Urinary bladder (tissue), 4 donors: ENCODE measurements at places on chromosomes 5 and 9. TPM values are rescaled to one million over a fixed set of nuclear protein-coding genes. Genes with fewer than 3 reads are reported as not detected.

The CNTFR gene
- 11.5 TPM for polyA plus RNA-seq

The MEIKIN gene
- not detected for polyA plus RNA-seq

- DNase-seq = no peak
Observed at GRCh38 chr5:32909207-32909606, 198.1 kb downstream of the NPR3 start.

The ASS1 gene
- 115 TPM for polyA plus RNA-seq

DNA sequence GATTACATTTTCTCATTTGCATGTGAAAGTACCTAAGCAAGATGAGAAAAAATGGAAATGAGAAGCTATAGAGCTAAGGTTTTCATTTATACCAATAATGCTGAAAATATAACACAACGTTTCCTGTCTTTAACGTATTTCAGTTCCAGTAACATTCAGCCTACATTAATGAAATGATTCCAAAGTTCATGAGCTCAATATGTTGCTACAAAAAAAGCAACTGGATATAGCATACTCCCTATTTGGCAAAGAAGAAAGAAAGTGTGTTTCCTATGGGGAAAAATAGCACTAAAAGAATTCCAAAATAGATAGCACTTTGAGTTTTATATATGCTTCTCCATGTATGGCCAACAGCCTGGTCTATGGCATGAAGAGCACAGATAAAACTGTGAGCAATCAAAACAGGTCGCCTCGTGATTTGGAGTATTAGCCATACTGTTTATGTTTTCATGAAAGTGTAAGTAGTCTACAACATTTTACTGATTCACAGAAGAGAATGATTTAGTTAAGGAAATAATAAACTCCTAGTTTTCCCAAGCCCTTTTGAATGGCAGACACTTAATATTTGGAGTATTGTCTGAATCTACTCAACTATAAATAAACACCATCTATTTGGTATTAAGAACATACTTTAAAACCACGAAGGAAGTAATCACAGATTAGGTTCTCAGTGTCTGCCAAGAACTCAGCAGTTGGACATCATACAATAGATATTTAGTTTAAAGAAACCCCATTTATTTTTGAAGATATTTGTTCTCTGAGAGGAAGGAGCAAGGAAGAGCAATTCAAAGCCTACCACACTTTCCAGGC, 258.7 kb upstream of the RASA1 start:
- no peak for DNase-seq

GRCh38 chr5:175436359-175436758, 7.6 kb downstream of the DRD1 start:
- DNase-seq = no peak

The IL9 gene
- not detected for polyA plus RNA-seq

The BARHL1 gene
- not detected for polyA plus RNA-seq

DNA sequence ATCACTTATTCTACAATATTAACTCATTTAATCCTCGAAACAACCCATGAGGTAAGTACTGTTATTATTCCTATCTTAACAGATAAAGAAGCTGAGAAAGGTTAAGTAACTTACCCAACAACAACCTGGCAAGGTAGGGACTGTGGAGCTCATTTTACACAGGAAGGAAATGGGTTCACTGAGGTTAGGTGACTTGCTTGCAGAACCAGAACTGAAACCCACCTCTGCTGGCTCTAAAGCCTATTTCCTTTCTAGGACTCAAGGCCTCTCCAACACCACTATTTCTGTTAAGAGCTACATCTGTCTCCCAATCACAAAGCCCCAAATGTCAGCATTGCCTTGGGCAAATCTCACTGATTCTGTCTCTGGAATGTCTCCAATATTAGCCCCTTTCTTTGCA, 38.9 kb upstream of the IFNK start:
- DNase-seq = no peak

GRCh38 chr5:177512736-177513380, 3.2 kb upstream of the DOK3 start:
- DNase-seq = no peak

The RMRP gene
- not detected for polyA plus RNA-seq

DNA sequence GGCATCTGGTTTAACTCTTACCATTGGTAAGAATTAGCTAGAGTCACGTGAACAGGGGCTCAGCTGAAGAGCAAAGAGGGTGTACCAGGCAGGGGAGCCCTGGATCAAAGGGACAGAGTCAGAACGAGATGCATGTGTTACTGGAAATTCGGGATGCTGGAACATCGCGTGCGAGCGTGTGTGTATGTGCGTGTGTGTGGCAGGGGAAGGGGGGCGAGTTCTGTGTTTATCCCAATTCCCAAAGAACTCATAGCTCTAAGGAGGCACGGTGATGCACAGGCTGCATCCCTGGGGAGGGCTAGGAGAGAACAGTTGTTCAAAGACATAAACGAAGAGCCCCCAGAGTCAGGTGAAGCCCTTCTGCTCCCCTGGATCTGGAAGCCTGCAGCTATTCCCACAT, 353.3 kb downstream of the GADD45G start:
- no peak for DNase-seq

The LCN10 gene
- 11.3 TPM for polyA plus RNA-seq

- DNase-seq = no peak
Observed at GRCh38 chr5:83256091-83256780, 178.9 kb downstream of the XRCC4 start.

DNA sequence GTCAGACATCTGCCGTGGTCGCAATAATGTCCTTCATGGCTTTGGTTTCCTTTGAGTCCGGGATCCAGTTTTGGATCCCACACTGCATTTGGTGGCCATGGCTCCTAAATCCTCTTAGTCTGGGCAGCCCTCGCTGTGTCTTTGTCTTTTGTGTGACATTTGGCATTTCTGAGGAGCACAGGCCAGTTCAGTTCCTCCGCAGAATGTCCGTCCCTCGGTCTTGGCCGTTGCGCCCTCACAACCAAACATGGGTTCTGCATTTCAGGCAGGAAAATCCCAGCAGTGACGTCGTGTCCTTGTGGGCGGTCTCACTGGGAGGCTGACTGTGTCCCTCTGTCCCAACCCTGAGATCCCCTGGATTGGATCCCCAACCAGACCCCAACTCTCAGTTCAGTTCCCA, 172.9 kb upstream of the PPP1R26 start:
- DNase-seq = no peak

DNA sequence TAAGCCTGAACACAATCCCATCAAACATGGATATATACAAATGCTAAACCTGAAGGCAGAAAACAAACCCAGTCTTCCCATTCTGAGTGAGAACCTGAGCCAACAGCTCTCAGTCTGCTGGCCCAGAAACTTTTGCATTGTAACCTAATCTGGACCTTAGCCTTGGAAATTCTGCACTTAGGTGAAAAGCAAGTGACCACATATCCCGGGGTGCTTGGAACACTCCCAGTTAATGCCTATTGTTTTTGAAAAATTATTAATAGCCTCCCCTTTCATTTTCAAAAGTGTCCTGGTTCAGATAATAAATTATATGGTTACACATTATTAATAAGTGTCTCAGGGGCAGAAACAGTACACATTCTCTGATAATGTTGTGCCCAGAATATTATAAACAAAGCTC, 228.3 kb upstream of the TARS1 start:
- DNase-seq = no peak
